Fibroblast of skin of back (primary cell): ENCODE measurements at places on chromosomes 16 and 17.

- DNase-seq: no peak
Observed at GRCh38 chr17:15422392-15422965, 44.9 kb downstream of the CDRT4 start.

- no peak for DNase-seq
Observed at GRCh38 chr16:15043344-15043743, 12.5 kb downstream of the NTAN1 start.

DNA sequence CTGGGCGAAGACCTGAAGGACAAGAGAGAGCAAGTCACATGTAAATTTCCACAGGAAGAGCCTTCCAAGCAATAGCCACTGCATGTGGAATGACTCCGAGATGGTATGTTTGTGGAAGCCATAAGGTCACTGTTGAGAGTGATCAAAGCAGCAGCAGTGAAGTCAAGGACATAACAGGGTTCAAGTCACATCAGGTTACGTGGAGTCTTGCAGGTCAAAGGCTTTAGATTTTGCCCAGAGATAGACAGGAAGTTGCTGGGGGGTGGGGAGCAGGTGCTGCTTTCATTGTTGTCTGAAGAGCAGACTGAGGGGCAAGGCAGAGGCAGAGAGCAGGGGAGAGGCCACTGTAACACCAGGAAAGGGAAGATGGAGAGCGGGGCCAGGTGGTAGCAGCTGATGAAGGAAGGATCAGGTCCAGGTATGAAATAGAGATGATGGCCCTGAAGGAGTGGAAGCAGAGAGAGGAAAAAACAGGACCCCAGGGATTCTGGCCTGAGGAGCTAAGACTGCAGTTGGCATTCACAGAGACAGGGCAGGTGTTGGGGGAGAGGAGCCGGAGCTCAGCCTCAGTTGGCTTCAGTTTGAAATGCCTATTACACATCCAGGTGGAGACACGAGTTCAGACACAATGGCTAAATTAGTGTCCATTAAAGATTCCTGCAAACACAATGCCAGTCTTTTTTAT, 129.3 kb upstream of the AXIN2 start:
- no peak for DNase-seq

DNA sequence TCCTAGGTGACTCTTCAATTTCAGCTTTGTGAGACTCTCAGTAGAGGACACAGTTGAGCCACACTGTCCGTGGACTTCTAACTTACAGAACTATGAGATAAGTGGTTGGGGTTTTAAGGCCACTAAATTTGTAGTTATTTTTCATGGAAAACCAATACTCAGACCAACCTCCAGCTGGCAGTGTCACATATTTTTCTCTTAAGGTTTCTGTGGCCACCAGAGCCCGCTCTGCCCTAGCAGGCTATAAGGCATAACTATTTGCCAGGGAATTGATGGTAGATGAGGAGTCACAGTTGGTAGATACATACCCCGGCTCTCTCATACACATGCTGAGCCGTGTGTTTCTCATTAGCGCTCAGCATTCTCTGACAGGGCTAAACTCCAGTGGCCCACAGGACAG, 336.8 kb upstream of the MON1B start:
- DNase-seq: no peak

DNA sequence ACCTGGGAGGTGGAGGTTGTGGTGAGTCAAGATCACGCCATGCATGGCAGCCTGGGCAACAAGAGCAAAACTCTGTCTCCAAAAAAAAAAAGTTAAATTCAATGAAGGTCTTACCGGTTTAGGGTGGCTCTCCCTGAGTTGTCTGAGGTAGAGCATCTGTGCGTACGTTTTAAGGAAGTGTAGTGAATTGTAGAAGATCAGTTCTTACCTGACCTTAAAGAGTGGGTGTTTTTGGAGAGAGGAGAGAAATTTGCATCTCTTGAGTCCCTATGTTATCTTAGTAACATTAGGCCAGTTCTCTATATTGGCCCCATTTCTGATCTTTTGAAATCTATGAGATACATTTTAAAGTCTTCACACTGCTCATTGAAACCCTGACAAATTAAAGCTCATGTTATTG, 56.2 kb downstream of the ELAC2 start:
- no peak for DNase-seq

DNA sequence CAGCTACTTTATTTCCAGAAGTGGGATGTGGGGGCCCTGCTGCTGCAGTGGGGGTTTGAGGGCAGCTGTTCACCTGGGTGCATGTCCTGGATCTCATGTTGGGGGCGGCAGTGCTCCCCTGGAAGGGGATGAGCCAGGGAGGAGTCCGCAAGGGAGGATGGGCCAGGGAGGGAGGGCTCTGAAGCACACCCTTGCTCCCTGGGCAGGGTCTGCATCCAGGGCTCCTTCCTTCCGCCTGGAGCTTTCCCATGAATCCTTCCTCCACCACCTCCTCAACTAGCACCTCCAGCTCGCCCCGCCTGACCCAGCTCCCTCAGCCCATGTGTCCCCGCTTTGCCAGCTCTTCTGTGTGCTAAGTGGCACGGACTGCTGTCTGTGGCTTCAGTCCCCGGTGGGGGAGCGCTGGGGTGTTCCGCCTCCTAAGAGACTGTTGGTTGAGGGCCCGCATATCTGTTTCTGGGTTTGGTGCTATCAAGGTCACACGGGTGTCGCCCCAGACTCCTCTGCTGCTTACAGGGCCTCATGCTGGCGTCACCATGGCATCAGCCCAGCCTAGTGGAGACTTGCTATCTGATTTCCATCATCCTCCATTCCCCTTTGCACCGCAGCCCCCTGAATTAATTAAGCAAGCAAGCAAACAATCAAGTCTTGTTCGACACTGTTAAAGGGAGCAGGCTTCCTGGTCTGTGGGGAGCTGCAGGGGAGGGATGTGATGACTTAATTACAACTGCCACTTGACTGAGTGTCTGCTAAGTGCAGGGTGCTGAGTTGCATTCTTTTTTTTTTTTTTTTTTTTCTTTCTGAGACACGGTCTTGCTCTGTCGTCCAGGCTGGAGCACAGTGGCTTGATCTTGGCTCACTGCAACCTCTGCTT, 71.8 kb downstream of the PRKCA start:
- DNase-seq: peak; percentile 53
